SHP77 (cell line): ENCODE measurements at places on chromosomes 13 and 19.

DNA sequence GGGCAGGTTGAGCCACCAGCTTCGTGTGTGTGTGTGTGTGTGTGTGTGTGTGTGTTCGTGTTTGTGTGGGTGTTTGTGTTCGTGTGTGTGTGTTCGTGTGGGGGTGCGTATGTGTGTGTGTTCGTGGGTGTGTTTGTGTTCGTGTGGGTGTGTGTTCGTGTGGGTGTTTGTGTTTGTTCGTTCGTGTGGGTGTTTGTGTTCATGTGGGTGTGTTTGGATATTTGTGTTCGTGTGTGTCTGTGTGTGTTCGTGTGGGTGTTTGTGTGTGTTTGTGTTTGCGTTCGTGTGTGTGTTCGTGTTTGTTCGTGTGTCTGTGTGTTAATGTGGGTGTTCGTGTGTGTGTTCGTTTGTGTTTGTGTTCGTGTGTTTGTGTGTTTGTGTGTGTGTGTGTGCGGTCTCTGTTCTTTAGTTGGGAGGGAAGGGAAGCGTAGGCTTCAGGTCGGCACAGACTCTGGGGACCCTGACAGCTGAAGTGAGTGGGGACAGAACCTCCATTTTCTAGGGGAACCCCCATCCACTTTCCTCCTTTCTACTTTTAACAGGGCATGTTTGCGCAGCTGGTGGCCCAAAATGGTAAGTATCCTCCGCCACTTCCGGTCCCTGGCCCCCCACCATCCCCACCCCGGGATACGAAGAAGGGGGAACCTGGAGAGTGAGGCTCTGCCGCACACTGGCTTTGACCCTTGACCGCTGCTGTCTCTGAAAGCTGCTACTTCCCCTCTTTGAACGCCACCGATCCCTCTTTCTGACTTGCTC is 1.6 kb downstream of the TNFSF9 start:
- DNase-seq: no peak

GRCh38 chr19:47107953-47108746 is 5.4 kb downstream of the ZC3H4 start:
- no peak for DNase-seq

DNA sequence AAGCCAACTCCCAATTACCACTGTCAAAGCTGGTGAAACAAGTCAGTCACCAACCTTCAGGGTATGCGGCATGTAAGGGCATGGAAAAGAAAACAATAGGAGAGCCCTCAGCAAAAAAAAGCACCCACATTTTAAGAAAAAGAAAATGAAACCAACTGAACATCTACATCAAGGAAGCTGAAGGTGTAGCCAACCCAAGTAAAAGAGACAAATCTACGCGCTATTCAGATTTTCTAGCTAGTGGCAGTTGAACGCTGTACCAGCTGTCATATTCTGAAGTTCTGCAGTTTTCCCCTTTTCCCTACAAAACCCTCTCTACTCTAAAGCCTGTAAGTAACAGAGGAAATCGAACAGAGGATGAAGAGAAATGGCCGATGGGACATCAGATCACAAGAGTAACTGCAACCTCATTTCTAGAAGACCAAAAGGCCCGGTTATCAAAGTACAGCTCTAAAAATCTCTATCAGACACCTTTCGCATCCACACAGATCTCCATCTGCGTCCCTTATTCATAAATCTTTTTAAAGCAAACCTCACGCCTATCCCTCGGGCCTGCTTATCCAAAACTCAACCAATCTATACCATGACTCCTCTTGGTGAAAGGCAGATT is 1.4 kb downstream of the MYCBP2 start:
- no peak for DNase-seq

DNA sequence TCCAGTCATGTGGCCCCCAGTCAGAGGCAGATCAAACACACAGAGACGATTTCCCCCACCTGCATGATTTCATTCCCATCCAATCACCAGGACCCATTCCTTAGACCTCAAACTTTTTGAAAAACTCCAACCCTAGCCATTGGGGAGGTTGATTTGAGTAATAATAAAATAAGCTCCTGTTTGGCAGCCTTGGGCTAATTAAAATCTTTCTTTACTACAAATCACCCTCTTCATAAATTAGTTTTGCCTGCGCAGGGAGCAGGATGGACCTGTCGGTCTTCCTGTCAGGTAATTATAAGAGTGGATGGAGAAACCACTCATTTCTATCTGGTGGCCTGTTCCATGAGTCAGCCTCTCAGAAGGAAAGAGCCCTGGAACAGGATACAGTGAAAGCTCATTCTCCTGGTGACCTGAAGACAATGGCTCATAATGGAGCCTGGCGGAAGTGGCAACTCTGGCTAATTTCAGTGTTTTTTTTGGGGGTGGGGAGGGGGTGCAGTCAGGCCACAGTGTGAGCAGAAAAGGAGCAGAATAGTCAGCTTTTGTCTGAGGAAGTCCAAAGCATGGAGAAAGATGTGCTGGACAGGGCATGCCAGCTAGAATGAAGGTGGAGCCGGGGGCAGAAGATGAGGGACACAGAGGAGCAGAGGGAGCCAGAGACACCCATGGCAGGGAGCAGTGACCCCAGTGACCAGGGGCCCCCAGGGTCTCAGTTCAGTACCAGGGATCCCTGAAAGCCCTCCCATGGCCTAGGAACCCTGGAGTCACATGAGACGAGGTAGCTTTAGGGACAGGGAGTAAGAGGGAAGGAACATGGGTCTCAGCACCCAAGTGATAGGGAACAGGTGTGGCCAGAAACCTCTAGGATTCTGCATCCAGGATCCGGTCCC is 31.8 kb upstream of the PSG9 start:
- DNase-seq: no peak

DNA sequence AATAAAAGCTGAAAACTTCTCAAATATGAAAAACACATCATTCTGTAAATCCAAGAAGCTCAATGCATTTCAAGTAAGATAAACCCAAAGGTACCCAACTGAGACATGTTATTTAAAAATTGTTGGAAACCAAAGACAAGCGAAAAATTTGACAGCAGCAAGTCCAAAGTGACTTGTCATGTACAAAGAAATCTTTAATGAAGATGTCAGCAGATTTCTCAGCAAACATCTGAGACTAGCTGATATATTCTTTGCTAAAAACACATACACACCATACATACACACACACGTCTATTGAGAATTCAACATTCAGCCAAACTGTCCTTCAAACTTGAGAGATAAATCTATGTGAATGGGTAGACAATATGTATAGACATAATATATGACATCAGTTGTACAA is 5.7 kb upstream of the ZNF222 start:
- DNase-seq: no peak

DNA sequence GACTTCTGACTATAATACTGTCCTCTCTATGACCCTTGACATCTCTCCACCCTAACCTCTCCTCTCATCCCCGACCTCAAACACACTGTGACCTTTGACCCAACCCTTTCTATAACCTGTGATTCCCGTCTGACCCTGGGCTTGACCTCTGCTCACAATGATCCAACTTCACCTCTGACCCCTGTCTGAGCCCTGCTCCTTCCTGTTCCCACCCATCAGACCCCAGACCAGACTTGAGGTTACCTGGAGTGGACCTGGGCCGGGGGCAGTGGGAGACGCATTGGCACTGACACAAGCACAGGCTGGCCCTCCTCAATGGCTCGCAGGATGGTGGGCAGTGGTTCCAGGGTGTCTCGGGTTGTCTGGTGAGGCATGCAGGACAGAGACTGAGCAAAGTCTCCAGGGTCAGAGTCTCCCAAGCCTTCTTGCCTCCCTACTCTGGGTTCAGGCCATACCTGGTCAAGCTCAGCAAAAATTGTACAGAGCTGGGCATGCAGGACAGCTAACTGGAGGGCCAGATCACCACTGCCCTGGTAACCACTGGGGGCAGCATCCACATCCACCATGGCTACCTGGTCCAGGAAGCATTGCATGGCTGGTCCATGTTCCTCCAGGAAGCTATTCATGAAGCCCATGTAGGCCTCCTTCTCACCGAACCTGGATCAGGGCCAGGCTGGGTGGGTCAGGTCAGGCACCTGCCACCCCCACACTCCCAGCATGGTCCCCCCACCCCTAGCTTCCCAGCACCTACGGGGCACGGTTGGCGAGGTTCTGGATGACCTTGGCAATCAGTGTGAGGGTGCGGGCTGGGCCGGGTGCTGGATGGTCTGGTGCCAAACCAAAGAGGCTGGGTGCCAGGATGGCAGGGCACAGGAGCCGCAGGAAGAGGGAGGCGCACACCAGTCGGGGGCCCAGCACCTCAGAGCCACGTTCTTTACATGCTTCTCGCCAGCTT is 4.4 kb upstream of the WIZ start:
- DNase-seq: no peak

GRCh38 chr13:86585835-86586234 is 786.6 kb upstream of the SLITRK6 start:
- DNase-seq: no peak

GRCh38 chr19:57338877-57339276 is 12.2 kb upstream of the ZNF304 start:
- no peak for DNase-seq

DNA sequence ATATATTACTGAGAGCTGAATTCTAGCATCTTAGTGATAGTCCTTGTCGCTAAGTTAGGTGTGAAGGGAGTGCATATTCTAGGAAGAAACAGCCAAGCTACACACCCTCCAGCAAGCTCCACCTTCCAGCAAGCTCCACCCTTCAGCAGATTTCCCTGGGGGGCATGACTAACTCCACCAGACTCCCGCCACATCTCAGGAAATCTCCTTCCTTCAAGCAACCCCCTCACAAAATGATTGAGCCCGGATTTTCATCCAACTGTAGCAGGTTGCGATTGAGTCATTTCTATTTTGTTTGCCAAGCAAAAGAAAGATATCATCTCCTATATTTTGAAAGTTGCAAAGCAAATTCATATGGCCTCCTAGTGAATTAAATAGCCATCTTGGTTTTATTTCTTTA is 162.1 kb upstream of the TMTC4 start:
- no peak for DNase-seq

DNA sequence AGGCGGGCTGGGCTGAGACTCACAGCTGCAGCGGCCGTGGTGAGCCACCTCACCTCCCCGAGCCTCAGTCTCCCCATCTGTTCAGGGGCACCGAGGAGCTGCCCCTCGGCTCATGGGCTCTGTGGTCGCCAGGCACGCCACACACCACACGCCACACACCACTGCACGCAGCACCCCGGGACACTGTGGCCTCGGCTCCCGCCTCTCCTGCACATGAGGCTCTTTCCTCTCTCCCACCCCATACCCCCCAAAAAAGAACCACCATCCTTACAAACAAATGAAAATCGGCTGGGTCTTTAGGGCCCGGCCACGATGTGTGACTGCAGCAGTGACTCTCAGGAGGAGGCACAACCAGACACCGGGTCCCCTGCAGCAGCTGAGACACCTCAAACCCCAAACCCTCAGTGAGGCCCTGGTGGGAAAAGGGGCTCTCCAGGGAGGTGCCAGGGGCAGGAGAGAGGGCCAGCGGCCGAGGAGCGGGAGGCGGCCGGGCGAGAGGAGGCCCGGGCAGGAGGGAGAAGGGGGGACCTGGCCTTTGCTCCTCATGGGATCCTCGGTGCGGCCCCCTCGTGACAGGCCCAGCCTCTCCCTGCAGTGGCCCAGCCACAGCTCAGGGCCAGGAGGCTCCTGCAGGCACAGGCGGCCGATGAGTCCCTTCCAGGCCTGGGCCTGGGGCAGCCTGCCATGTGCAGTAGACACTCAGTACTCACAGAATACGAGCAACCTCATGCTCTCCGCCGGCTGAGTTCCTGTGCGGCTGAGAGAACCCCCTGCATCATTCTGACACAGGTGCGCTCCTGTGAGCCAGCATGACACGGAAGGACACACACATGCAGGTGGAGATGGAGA is 66.3 kb downstream of the RASA3 start:
- no peak for DNase-seq

DNA sequence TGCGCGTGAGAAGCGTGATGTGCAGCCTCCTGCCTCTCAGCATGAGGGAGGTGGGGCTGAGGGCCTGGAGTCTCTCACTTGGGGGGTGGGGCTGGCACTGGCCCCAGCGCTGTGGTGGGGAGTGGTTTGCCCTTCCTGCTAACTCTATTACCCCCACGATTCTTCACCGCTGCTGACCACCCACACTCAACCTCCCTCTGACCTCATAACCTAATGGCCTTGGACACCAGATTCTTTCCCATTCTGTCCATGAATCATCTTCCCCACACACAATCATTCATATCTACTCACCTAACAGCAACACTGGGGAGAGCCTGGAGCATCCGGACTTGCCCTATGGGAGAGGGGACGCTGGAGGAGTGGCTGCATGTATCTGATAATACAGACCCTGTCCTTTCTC is 8.7 kb downstream of the CD177 start:
- DNase-seq: no peak
